ENCODE measurements at places on chromosomes 4 and X.

DNA sequence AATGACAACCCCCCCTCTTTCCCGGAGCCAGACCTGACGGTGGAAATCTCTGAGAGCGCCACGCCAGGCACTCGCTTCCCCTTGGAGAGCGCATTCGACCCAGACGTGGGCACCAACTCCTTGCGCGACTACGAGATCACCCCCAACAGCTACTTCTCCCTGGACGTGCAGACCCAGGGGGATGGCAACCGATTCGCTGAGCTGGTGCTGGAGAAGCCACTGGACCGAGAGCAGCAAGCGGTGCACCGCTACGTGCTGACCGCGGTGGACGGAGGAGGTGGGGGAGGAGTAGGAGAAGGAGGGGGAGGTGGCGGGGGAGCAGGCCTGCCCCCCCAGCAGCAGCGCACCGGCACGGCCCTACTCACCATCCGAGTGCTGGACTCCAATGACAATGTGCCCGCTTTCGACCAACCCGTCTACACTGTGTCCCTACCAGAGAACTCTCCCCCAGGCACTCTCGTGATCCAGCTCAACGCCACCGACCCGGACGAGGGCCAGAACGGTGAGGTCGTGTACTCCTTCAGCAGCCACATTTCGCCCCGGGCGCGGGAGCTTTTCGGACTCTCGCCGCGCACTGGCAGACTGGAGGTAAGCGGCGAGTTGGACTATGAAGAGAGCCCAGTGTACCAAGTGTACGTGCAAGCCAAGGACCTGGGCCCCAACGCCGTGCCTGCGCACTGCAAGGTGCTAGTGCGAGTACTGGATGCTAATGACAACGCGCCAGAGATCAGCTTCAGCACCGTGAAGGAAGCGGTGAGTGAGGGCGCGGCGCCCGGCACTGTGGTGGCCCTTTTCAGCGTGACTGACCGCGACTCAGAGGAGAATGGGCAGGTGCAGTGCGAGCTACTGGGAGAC, 1.6 kb downstream of the PCDH10 start:
- DNase-seq, result peak; percentile 49

- DNase-seq, result no peak
Observed at GRCh38 chr4:122731676-122732075, 828 bp upstream of the BBS12 start.

DNA sequence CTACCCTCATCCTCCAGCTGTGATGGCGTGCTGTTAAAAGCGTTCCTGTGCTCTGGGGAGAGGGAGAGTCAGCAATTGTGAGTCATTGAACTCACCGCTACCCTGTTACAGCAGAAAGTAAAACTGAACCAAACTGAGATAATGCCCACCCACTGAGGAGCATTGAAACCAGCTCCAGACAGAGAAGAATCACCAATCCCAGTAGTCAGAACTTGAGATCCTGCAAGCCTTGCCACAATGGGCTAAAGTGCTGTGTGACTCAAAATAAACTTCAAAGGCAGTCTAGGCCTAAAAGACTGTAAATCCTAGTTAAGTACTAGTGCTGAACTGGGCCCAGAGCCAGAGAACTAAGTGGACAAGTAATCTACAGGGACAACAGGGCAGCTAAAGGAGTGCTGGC, 1394.2 kb upstream of the DIAPH2 start:
- no peak for DNase-seq

DNA sequence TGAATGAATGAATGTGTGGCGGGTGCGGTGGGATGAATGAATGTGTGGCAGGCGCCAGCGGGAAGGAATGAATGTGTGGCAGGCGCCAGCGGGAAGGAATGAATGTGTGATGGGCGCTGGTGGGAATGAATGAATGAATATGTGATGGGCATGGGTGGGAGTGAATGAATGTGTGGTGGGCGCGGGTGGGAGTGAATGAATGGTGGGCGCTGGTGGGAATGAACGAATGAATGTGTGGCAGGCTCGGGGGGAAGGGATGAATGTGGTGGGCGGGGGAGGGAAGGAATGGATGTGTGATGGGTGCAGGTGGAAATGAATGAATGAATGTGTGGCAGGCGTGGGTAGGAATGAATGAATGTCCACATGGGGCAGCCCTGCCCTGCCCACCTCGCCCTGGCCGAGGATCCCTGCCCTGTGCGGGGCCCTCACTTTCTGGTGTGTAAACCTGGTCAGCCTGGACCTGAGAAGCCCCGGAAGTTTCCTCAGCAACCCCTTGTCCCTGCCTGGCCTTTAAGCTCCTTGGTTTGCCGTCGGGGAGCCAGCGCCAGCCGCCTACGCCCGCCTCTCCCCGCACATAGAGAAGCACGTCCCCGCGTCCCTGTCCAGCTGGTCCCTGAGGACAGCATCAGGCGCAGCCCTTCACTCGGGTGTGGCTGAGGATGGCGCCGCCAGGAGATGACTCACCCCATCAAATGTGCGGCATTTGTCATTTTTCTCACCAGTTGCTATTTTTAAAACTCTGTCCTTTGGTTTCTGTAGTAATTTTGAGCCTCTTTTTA, 112.8 kb upstream of the LRPAP1 start:
- no peak for DNase-seq

DNA sequence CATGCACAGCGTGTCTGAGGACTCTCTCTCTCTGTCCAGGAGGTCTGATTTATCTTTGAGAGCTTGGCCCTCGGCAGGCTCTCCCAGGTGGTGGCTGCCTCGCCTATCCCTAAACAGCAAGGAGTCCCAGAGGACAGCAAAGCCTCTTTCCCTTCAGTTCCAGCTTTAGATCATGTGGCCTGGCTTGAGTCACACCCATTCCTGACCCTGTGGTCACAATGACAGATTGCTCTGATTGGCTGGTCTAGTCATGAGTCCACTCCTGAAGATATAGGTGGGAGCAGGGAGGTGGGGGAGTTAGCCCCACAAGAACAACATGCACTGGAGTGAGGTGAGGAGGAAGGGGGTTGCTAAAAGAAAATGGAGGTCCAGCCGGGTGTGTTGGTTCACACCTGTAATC, 12.1 kb upstream of the PORCN start:
- no peak for DNase-seq
